ENCODE measurements at places on chromosomes 3 and 15.

DNA sequence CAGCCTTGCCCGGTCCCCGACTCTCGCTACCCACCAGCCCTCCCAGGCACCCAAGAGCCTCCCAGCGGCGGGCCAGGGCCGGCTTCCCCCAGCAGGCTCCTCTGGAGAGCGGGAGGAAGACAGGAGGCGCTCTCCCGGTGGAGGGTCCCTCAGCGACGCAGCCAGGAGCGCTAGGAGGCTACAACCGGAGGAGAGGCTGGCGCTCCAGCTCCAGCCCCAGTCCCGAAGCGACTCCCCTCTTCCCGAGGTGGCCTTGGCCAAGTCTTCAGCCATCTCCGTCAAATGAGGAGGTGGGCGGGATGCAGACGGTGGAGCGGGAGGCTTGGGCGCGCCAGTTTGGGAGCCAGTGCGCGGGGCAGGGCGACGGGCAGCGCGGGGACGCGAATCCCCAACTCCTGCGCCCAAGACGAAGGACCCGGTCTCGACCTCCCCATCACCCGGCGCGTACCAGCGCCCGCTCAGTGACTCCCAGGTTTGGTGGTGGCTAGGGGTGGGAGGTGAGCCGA, 722 bp downstream of the CHRNA3 start:
- no peak for DNase-seq

GRCh38 chr3:190001426-190001825, 119.3 kb downstream of the P3H2 start:
- no peak for DNase-seq

DNA sequence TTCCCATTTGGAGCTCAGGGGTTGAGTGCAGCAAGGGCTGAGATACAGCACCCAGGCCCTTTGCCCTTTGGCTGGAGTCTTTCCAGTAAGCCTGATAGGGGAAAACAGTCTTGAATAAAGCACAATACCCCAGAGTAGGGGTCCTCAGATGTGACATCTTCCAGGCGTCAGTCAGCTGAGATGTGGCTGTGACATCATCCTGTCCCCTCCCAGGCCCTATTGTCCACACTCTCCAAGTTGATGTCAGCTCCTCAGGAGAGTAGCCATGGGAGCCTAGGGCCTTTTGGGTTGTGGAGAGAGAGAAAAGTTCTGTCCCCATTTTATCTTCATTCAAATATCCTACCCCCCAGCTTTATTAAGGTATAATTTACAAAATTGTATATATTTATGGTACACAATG, 92.5 kb downstream of the CACNA2D3 start:
- DNase-seq = no peak

- DNase-seq = no peak
Observed at GRCh38 chr3:133152056-133152455, 113.9 kb downstream of the TMEM108 start.

DNA sequence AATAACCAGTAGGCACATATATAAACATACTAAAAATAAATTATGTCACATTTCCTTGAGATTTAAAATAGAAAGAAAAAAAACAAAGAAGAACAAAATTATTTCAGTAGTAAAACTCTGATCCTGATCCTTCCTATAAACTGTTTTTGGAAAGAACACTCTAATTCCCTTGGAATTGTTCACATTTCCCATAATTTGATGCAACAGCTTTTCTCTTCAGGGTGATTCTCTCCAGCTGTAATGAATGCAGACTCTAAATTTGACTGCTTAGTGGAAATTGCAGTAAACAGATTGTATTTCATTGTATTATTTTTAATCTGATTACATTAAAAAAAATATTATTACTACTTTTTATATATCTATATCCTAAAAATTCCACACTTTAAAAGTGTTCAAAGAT, 70.2 kb upstream of the ABI3BP start:
- no peak for DNase-seq

DNA sequence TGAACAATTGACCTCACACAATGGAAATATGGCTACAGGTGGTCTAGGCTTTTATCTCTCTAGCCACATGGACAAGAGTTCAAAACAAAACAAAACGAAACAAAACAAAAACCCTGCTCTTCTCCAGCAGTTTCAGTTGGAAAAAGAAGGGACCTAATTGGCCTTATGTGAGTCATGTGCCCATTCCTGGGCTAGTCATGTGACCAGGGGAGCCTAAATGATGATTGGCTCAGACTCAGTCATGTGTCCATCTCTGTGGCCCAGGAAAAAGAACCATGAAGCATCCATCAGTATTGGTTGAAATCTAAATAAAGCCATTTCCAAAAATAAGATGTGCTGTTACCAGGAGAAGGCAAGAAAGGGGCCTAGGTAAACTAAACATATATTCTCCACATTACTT, 96.8 kb downstream of the ANXA2 start:
- DNase-seq = no peak

DNA sequence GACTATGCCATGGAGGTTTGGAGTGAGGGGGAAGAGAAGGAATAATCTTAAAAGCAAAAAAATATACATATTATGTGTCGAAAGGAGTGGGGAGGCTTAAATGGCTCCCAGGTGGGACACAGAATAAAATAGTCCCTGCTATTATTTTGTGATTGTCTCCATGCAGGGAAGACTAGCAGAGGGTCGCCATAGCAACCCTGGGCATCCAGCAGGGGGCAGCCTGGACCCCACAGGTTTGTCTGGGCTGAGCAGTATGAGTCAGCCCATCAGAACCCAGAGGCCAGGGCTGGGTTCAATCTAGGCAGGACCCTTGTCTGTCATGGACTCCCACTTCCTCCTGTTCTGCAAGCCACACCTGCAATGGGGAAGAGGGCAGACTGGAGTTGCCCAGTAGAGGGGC, 17.6 kb upstream of the LINGO1 start:
- DNase-seq = peak; percentile 5

GRCh38 chr3:43335799-43336198, 49.5 kb downstream of the SNRK start:
- no peak for DNase-seq

- DNase-seq = no peak
Observed at GRCh38 chr3:134027631-134028030, 2.1 kb downstream of the SLCO2A1 start.

DNA sequence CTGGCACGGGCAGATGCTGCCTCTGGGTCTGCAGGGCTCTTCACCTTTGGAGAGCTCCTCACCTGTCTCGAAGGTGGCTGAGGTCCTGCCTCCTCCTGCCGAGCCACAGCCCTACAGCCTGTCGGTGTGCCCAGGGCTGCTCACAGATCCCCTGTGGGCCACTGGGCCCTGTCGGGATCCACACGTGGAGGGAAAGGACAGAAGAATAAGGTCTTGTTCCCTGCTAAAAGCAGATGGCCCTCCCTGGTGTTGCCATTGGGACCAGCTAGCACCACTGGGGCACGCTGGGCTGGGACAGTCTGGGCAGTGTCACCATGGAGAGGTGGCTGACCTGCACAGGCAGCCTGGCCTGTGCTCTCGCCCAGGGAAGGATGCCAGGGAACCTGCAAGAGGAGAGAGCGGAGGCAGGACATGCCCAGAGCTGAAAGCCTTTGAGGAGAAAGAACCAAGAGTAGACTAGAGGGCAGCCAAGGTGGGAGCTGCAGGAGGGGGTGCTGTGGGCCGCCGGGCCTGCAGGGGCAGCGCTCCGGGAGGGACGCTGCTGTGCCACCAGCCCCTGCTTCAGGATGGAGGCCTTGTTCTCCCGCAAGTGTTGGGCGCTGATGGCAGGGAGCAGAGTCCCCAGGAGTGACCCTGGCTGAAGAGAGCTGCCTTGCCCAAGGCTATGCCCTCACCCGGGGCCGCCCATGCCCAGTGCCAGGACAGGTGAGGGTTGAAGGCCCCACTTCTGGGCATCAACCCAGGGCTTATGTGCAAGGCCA, 210.2 kb downstream of the XXYLT1 start:
- DNase-seq = no peak

DNA sequence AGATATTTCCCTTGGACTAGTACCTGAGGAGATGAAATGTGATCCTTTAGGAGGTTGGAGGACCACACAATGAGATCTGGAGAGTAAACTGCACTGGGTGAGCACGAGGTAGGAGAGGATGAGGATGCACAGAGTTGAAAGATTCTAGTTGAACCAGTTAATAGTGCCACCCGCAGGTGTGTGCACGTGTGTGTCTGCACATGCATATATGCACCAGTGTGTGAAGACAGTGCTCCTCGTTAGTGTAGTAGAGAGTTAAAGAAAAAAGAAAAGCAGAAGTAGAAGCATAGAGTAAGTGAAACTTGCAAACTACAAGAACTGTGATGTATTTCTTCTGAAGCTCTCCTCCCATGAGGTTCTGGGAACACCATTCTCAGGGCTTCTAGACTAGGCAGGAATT, 8.4 kb downstream of the MED12L start:
- DNase-seq = no peak

GRCh38 chr15:93943586-93943985, 287.8 kb upstream of the MCTP2 start:
- no peak for DNase-seq

DNA sequence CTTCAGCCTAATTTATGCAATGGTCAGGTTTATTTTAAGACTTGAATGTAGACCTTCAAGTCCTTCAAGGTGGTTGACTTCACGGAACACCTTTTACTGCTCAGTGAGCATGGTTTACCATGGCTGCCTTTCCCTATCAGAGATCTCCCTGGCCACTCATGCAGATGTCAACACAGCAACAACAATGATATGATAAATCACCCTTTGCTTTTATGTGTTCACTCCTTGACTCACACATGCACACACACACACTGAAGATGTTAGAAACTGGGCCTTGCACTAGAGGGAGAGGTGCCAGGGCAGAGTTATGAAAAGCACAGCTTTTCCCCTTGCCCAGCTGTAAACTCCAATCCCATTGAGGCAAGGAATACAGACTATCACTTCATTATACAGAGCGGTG, 134.4 kb downstream of the WNT5A start:
- DNase-seq = no peak

DNA sequence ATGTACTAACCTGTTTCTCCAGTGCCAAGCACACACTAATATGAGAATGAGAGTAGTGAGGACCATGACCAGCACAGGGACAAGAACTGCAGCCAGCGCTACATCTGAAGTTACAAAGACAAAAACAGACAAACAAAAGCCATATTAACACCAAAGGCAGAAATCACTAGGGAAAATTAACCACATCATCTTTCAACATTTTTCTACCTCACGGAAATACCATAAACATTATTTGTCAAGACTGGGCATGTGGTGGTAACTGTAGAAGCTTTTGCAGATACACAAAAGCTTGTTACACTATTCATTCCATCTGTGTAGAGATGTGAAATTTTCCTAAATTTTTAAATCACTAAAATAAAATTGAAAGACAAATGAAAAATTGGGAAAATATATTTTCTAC, 44.9 kb downstream of the ST3GAL6 start:
- peak; percentile 31 for DNase-seq

GRCh38 chr3:143295201-143296080, 175.9 kb downstream of the CHST2 start:
- DNase-seq = no peak

DNA sequence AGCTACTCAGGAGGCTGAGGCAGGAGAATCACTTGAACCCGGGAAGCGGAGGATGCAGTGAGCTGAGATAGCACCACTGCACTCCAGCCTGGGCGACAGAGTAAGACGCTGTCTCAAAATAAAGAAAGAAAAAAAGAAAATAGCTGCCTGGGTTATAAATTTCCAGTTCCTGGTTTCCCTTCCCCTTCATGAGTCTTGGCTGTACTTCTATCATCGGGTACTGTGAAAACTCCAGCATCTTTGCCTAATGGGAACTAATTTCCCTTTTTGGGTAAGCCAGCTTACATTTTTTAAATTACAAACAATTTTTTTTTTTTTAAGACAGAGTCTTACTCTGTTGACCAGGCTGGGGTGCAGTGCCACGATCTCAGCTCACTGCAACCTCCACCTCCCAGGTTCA, 15.0 kb downstream of the DENND4A start:
- peak; percentile 73 for DNase-seq

- no peak for DNase-seq
Observed at GRCh38 chr3:96450699-96451098, 363.7 kb upstream of the EPHA6 start.

- no peak for DNase-seq
Observed at GRCh38 chr3:141469720-141470119, 17.1 kb upstream of the RASA2 start.

DNA sequence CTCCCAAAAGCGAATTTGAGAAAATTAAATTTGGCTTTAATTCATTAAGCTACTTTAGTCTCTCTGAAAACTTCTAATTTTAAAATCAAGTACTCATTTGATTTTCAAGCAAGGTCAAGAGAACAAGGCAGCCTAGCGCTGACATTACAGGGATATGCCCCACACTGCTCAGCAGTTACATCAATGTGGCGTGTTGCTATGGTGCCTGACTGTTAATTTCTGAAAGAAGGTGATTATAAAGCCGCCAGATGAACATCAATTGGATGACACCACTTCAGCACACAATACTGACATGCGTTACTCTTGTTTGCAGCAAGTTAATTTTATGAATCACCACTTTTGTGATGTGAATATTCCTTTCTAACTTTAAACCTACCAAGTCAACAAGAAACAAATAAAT, 284.4 kb downstream of the FOXP1 start:
- no peak for DNase-seq

DNA sequence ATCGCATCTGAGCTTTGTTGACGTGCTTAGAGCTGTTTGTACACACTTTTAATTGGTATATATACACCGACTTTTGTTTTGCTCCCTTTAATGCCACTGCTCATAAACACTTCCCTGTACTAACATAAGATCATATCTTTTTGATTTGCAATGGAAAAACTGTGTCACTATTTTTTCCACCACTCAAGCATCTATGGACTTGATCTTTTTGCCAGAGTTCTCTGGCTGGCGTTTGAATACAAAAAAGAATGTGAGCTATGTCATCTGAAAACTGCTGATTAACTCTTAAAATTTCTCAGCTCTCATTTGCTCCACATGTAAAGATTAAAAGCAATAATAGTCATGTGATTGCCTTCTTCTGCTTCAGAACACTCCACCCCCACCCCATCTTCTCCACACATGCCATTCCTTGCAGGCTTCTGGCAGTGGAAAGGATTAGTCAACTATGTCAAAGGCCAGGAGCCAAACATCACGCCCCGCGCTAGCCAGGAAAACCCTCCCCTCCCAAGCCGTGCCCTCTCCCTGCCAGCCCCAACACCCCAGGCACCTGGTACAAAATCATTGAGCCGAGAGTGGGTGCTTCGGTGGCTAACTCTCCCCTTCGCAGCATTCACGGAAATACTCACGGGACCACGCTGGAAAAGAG, 123.4 kb upstream of the MEF2A start:
- DNase-seq = no peak

DNA sequence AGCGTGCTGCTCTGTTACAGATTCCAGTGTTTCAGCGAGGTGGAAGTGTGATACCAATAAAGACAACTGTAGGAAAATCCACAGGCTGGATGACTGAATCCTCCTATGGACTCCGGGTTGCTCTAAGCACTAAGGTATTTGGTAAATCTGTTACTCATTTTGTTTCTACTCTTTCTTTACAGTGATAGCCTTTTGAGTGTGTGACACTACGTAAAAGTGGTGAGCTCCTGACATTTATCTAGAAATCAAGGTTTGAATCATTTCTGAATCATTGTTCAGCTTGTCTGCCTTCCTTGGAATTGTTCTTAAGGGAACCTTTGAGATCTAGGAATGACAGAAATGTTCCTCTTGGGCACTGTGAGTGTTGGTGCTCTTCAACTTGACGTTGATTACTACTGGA, 11.2 kb upstream of the CAPN3 start:
- DNase-seq = no peak

GRCh38 chr3:72080095-72080494, 295.1 kb upstream of the PROK2 start:
- peak; percentile 85 for DNase-seq
